ENCODE measurements at places on chromosomes 16 and 17. TPM values are rescaled to one million over a fixed set of nuclear protein-coding genes. Genes with fewer than 3 reads are reported as not detected.

The CBLN1 gene
- 0.14 TPM for total RNA-seq

GRCh38 chr16:30005341-30006094 is 5.3 kb downstream of the DOC2A start:
- H3K36me3 ChIP-seq = peaks cover 5% of the 10 kb centered on the region
- no peak overlapping the region for H3K27ac ChIP-seq
- peaks cover 10% of the 10 kb centered on the region for H3K27me3 ChIP-seq
- H3K4me3 ChIP-seq = no peak overlapping the region
- peak; percentile 63 for DNase-seq

DNA sequence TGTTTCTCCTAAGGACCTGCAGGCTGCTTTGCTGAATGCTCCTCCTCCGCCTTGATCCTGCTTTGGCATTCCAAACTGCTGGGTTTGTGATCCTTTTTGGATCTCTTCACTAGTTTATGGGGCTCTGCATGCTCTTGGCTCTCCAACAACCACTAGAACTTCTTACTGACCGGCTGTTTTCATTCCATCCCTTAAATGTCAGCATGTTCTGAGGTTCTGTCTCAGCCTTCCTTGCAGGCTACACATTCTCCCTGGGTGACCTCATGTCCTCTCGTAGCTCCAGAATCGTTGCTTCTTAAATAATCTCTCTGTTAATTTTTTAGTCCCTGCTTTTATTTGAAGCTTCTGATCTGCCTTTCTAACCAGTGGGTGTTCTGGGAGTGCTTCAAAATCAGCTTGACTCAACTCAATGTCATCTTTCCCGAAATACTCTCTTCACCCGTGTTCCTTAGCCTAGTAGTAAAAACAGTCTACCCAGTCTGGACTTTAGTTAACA is 119.0 kb upstream of the HS3ST2 start:
- H3K36me3 ChIP-seq = no peaks in the 10 kb centered on the region
- no peak overlapping the region for H3K4me3 ChIP-seq
- no peaks in the 10 kb centered on the region for H3K4me1 ChIP-seq
- no peak for DNase-seq
- H3K27ac ChIP-seq = no peak overlapping the region
- H3K27me3 ChIP-seq = peaks cover 6% of the 10 kb centered on the region

GRCh38 chr17:50961282-50962220 is 95.4 kb upstream of the TOB1 start:
- no peak for DNase-seq
- H3K27ac ChIP-seq = no peak overlapping the region
- H3K4me3 ChIP-seq = no peak overlapping the region
- peaks cover 9% of the 10 kb centered on the region for H3K4me1 ChIP-seq
- no peaks in the 10 kb centered on the region for H3K36me3 ChIP-seq

The RCVRN gene
- not detected for total RNA-seq

GRCh38 chr17:69473841-69474831 is 59.6 kb downstream of the MAP2K6 start:
- H3K27ac ChIP-seq = no peak overlapping the region
- H3K4me3 ChIP-seq = no peak overlapping the region
- no peak for DNase-seq
- H3K27me3 ChIP-seq = no peaks in the 10 kb centered on the region
- no peaks in the 10 kb centered on the region for H3K36me3 ChIP-seq
- H3K4me1 ChIP-seq = no peaks in the 10 kb centered on the region

The FAM171A2 gene
- 2.0 TPM for total RNA-seq

GRCh38 chr17:71472809-71473789 is 647.7 kb upstream of the SOX9 start:
- H3K4me1 ChIP-seq = no peaks in the 10 kb centered on the region
- H3K4me3 ChIP-seq = no peak overlapping the region
- DNase-seq = peak; percentile 19
- H3K27ac ChIP-seq = no peak overlapping the region

GRCh38 chr17:13320046-13320785 is 281.5 kb downstream of the HS3ST3A1 start:
- no peaks in the 10 kb centered on the region for H3K27me3 ChIP-seq
- no peaks in the 10 kb centered on the region for H3K36me3 ChIP-seq
- no peaks in the 10 kb centered on the region for H3K4me1 ChIP-seq
- no peak for DNase-seq
- no peak overlapping the region for H3K4me3 ChIP-seq
- no peak overlapping the region for H3K27ac ChIP-seq

GRCh38 chr16:86103320-86103719 is 204.4 kb downstream of the IRF8 start:
- no peaks in the 10 kb centered on the region for H3K4me1 ChIP-seq
- peaks cover 15% of the 10 kb centered on the region for H3K27me3 ChIP-seq
- DNase-seq = no peak
- H3K36me3 ChIP-seq = no peaks in the 10 kb centered on the region
- H3K27ac ChIP-seq = no peak overlapping the region
- no peak overlapping the region for H3K4me3 ChIP-seq

DNA sequence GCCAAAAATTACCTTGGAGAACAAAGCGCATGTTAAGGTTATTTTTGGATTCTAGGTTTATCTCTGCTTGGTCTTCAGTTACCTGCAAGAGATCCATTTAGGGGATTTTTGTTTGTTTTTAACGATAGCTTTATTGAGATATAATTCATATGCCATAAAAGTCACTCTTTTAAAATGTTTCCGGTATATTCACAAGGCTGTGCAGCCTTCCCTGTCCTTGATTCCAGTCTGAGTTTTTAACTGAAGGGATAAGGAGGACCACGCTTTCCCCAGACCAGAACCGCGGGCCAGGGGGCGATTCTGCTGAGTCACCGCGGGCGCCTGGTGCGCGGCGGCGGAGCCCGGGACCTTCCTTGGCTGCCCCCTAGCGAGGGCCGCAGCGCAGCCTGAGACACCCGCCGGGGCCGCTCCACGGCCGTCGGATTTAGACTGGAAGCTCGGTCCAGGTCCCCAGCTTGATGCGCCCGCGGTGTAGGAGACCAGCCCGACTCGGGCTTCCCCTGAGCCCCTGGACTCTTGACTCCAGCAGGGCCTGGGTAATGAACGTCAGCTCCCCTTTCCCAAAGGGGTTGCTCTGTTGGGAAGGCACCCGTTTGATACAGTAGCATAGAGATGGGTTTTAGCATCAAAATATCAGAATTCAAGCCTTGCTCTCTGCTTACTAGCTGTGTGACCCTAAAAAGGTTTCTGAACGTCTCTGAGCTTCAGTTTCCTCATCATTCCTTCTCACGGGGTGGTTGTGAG is 50.0 kb upstream of the STH start:
- no peak overlapping the region for H3K4me3 ChIP-seq
- H3K36me3 ChIP-seq = no peaks in the 10 kb centered on the region
- peak; percentile 67 for DNase-seq
- no peak overlapping the region for H3K27ac ChIP-seq

- no peaks in the 10 kb centered on the region for H3K36me3 ChIP-seq
- no peak overlapping the region for H3K4me3 ChIP-seq
- peaks cover 11% of the 10 kb centered on the region for H3K4me1 ChIP-seq
- no peaks in the 10 kb centered on the region for H3K27me3 ChIP-seq
- H3K27ac ChIP-seq = no peak overlapping the region
- DNase-seq = no peak
Observed at GRCh38 chr17:17769869-17770631, 66.7 kb downstream of the SREBF1 start.

The DPEP3 gene
- not detected for total RNA-seq

- H3K4me1 ChIP-seq = peaks cover 86% of the 10 kb centered on the region
- DNase-seq = peak; percentile 76
- H3K36me3 ChIP-seq = no peaks in the 10 kb centered on the region
- H3K27ac ChIP-seq = peak overlapping the region; percentile 51
- no peaks in the 10 kb centered on the region for H3K27me3 ChIP-seq
- peak overlapping the region; percentile 17 for H3K4me3 ChIP-seq
Observed at GRCh38 chr17:77451245-77451893, 310.6 kb downstream of the SEC14L1 start.

The PRAC1 gene
- total RNA-seq = not detected

- H3K4me1 ChIP-seq = peaks cover 5% of the 10 kb centered on the region
- H3K27me3 ChIP-seq = no peaks in the 10 kb centered on the region
- no peak for DNase-seq
- H3K27ac ChIP-seq = no peak overlapping the region
- no peaks in the 10 kb centered on the region for H3K36me3 ChIP-seq
Observed at GRCh38 chr17:55069983-55070529, 101.5 kb downstream of the STXBP4 start.

- no peaks in the 10 kb centered on the region for H3K4me1 ChIP-seq
- H3K27ac ChIP-seq = no peak overlapping the region
- no peaks in the 10 kb centered on the region for H3K36me3 ChIP-seq
- no peak overlapping the region for H3K4me3 ChIP-seq
- no peak for DNase-seq
Observed at GRCh38 chr17:14813649-14814370, 451.3 kb downstream of the PMP22 start.

GRCh38 chr17:68868708-68869107 is 86.5 kb downstream of the ABCA8 start:
- H3K4me1 ChIP-seq = no peaks in the 10 kb centered on the region
- no peak overlapping the region for H3K4me3 ChIP-seq

DNA sequence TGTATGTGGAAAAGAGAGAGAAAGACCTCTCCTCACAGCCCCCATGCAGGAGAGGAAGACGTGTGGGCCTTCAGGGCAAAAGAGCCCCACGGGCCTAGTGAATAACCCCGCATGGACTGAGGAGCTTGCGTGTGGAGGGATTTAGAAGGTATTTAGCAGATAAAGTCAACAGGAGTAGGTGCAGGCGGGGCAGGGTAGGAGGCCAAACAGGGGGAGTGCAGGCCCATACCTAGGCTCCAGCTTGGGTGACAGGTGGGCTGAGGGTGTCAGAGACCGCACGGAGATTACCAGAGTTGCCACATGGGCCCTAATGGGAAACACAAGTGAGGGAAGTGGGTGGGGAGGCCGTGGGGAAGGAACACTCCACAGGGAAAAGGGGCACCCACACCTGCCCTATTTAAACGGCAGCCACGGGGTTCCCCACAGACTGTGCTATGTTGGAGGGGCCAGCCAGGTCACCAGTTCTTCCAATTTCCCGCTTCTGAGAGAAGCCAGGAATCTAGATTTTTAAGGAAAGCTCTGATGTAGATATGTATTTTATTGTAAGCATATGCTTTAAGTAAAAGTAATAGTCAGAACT is 8.2 kb upstream of the CNGB1 start:
- no peaks in the 10 kb centered on the region for H3K27me3 ChIP-seq
- no peak overlapping the region for H3K27ac ChIP-seq
- no peak overlapping the region for H3K4me3 ChIP-seq
- DNase-seq = no peak

The LGALS9C gene
- total RNA-seq = not detected

DNA sequence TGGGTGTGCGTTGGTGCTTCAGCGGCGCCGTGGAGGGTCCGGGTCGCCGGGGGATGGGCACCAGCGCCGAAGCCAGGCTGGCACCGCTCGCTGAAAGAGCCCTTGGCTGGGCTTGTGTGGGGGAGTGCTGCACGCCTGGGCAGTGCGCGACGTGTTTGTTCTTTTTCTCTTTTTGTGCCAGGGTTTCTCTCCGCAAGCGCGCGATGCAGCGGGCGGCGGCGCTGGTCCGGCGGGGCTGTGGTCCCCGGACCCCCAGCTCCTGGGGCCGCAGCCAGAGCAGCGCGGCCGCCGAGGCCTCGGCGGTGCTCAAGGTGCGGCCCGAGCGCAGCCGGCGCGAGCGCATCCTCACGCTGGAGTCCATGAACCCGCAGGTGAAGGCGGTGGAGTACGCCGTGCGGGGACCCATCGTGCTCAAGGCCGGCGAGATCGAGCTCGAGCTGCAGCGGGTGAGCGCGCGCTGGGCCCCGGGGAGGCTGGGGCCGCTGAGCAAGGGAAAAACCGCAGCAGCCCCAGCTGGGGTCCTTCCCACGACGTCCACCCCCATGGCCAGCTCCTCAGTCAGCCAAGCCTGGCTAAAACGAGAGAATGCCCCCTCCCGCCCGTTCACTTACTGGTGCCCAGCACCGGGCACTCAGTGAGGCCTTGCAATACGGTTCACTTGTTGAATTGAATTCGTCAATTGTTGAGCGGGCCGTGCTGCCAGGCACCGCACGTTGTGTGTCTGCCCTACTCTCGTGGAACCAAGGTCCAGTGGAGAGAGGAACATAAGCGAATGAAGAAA is 541 bp downstream of the GPT2 start:
- no peaks in the 10 kb centered on the region for H3K4me1 ChIP-seq
- peak; percentile 29 for DNase-seq
- peak overlapping the region; percentile 84 for H3K27ac ChIP-seq

The TBC1D3H gene
- not detected for total RNA-seq

The HS3ST3A1 gene
- total RNA-seq = 4.1 TPM

DNA sequence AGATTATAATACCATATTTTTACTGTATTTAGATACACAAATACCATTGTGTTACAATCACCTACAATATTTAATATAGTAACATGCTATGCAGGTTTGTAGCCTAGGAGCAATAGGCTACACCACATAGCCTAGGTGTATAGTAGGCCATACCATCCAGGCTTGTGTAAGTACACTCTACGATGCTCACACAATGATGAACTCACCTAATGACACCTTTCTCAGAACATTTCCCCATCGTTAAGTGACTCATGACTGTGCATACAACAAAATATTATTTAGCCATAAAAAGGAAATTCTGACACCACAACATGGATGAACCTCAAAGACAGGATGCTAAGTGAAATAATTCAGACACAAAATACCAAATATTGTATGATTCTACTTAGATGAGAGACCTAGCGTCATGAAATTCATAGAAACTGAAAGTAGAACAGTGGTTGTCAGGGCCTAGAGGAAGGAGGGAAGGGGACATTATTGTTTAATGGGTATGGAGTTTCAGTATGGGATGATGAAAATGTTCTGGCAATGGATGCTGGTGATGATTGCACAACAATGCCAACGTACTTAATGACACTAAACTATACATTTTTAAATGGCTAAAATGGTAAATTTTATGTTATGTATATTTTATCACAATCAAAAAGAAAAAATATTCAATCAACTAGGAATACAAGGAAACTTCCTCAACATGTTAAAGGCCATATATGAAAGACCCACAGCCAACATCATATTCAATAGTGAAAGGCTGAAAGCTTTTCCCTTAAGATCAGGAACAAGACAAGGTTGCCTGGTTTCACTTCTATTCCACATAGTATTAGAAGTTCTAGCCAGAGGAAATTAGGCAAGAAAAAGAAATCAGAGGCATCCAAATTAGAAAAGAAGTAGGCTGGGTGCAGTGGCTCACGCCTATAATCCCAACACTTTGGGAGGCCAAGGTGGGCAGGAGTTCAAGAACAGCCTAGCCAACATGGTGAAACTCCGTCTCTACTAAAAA is 5.9 kb upstream of the C16orf87 start:
- no peaks in the 10 kb centered on the region for H3K36me3 ChIP-seq
- no peak for DNase-seq
- peaks cover 4% of the 10 kb centered on the region for H3K4me1 ChIP-seq
- H3K27me3 ChIP-seq = no peaks in the 10 kb centered on the region

DNA sequence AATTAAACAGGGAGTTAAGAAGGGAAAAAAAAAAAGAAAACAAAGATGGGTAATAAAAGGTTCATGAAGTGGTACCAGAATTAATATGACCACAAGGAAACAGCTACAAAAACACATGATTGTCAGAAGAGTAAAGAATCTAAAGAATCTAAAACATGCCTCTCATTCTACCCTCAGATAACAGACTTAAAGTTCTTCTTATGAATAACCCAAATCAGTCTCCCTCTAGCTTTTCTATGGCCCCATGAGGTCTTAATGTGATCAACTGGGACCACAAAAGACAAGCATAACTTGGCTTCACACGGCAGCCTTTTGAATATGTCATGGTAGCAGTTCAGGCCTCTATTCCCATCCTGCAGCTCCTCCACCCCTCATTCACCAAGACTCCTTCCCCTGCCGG is 6.9 kb downstream of the MYH10 start:
- H3K36me3 ChIP-seq = no peaks in the 10 kb centered on the region
- DNase-seq = no peak
- H3K4me3 ChIP-seq = no peak overlapping the region
